Pons (tissue), 1 donor: ENCODE measurements at places on chromosomes 16 and 17.

DNA sequence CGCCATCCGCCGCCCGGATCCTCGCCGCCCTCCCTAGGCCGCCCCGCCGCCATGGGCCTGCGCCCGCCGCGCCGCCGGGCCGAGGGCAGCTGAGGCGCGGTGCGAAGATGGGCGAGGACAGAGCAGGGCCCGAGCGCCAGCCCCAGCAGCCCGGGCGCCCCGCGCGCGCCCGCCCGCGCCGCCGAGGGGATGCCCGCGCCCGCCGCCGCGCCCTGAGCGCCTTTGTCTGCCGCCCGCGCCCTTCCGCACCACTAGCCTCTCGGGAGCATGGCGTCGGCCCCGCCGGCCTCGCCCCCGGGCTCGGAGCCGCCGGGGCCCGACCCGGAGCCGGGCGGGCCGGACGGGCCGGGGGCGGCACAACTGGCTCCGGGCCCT lies 278 bp downstream of the RAB11FIP3 start:
- DNase-seq, result no peak

- DNase-seq, result no peak
Measured at GRCh38 chr17:10058921-10059683, 139.3 kb downstream of the GAS7 start.

GRCh38 chr16:75497558-75497957 lies 2.3 kb upstream of the CHST6 start:
- peak; percentile 40 for DNase-seq

GRCh38 chr16:58338205-58338604 lies 43.4 kb upstream of the PRSS54 start:
- DNase-seq, result no peak
